ENCODE measurements at places on chromosomes 2 and 18. TPM values are rescaled to one million over a fixed set of nuclear protein-coding genes. Genes with fewer than 3 reads are reported as not detected.

DQX1 gene
- not detected for total RNA-seq

TFCP2L1 gene
- total RNA-seq: 0.69 TPM

RESP18 gene
- 1.8 TPM for total RNA-seq

CXCR1 gene
- total RNA-seq: not detected

CHST9 gene
- 7.2 TPM for total RNA-seq

CDK15 gene
- total RNA-seq: 0.92 TPM

POU3F3 gene
- 87.0 TPM for total RNA-seq

TOGARAM2 gene
- total RNA-seq: 2.3 TPM
